ENCODE measurements at places on chromosomes 2 and 18. TPM values are rescaled to one million over a fixed set of nuclear protein-coding genes. Genes with fewer than 3 reads are reported as not detected.

RNASEH1 gene
- polyA plus RNA-seq, result 15.1 TPM

MAPK4 gene
- 9.5 TPM for polyA plus RNA-seq

SOX11 gene
- 23.0 TPM for polyA plus RNA-seq

DNA sequence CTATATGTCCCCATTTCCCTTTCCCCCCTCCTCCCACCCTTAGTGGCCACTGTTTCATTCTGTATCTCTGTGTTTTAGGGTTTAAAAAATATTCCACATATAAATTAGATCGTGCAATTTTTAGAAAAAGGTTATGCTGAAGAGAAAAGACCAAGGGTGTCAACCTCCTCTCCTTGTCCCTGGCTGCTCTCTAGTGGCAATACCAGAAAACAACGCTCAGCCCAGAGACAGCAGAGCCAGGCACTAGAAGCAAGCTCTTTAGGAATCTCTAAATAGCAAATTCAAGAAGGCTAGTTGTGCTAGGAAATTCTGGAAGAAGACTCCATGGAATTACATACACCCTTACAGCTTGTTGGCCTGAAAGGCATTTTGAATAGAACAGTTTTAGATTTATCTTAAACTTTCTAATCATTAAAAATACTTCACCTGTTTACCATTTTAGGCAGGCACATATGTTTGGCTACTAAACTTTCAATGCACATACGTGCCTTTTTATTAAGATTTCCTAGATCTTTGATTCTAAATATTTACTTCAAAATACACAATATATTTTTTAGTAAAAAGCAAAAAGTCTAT, 35.1 kb upstream of the RASGRP3 start:
- DNase-seq, result no peak

DNA sequence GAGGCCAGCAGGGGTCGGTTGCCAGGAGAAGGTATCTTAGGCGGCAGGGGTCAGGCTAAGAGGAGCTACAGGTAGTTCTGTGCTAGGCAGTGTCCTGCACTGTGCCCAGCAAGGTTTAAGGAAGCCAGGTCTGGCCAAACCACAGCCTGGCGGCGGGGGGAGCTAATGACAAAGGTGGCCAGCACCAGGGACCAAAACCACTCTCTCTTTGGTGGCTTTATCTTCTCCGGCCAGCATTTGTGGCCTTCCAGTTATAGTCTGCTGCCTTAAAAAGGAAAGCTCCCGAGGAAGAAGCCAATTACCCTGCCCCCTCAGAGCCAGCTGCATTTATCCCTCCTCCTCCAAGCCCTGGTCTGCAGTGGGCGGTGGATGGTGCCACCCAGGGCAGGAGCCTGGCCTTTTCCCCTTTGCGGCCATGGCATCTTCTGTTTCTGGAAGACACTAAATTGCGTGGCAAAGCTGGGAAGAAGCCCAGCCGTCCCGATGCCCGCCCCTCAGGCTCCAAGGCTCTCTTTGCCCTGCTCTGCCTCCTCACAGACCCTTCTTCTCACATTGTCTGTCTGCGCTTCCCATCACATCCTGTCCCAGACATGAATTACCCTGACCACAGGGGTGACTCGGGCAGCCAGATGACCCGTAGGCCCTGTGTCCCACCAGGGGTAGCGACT, 94.6 kb downstream of the EN1 start:
- no peak for DNase-seq

- no peak for DNase-seq
Observed at GRCh38 chr2:152385650-152386049, 50.7 kb downstream of the FMNL2 start.

GRCh38 chr18:916562-916961, 11.9 kb downstream of the ADCYAP1 start:
- no peak for DNase-seq

- no peak for DNase-seq
Observed at GRCh38 chr2:110104025-110104771, 11.4 kb downstream of the MALL start.

DNA sequence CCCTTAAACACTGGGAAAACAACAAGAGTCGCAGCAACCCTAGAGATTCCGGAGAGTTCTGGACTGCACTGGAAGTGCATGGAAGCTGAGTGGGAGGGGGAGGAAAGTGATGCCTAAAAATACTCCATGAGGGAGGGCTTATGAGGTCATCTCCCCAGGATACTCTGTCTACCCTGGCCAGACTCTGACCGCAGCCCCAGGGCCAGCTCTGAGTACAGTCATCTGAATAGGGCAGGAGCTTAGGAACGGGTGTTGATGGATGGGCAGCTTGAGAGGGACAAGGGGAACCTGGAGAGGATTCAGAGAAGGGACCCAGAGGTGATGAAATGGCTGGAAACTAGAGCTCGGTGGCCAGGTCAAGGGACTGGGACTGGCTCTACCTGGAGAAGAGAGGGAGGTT, 79.3 kb upstream of the IGFBP5 start:
- DNase-seq, result no peak

Data from left renal pelvis (tissue), 4 donors.